Left kidney (tissue), 8 donors: ENCODE measurements at places on chromosomes 2 and 18.

- DNase-seq, result no peak
Observed at GRCh38 chr2:117953231-117953630, 60.6 kb downstream of the CCDC93 start.

DNA sequence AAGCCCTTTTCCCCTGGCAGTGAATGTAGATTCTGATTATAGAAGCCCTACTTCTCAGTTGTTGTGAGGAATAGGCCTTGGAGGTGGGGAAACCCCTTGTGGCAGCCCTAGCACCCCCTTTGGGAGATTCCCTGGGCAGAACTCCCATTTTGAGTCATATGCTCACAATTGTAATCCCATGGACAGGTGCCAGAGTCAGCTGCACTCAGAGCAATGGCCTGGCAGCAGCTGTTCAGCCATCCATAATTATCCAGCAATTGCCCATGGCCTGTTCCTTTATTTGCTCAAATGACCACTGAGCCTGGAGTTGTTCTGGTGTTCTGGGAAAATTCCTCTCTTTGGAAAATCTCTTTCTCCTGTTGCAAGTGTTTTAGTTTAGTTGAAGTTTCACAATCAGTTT is 71.7 kb downstream of the PTRHD1 start:
- no peak for DNase-seq

GRCh38 chr2:142435847-142436246 is 305.0 kb upstream of the LRP1B start:
- no peak for DNase-seq

DNA sequence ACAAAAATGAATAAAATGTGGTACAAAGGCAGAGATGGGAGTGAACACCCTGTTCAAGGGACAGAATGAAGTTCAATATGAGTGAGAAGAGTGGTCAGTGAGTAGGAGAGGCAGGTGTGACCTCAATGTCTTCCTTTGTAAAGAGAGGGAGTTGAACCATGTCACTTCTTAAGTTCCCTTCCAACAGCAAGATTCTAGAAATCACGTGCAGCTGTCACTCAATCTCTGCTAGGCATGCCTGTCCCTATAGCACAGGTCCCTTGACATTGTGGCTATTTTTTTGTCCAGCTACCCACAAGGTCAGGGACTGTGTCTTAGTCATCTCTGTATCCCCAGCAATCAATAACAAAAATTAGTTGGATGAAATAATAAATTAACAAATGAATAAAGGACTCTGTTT is 66.9 kb downstream of the VSNL1 start:
- DNase-seq, result no peak

DNA sequence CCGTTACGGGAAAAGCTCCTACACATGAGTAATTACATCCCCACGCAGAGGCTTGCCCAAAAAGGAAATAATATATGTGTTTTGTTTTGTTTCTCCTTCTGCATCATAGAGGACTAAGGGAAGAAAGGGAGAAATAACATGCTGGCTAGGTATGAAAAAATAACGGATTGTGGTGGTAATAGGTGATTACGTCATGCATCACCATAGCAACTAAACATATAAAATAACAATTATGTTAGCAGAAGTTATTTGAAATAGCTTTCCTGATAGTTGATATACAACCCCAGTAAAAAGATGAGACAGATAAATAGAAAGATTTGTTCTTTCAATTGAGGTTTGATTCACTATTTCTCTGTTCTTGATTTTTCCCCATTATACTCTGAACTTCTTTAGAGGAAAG is 518.0 kb downstream of the ZNF516 start:
- DNase-seq, result no peak
